ENCODE measurements at places on chromosomes 11 and 22.

DNA sequence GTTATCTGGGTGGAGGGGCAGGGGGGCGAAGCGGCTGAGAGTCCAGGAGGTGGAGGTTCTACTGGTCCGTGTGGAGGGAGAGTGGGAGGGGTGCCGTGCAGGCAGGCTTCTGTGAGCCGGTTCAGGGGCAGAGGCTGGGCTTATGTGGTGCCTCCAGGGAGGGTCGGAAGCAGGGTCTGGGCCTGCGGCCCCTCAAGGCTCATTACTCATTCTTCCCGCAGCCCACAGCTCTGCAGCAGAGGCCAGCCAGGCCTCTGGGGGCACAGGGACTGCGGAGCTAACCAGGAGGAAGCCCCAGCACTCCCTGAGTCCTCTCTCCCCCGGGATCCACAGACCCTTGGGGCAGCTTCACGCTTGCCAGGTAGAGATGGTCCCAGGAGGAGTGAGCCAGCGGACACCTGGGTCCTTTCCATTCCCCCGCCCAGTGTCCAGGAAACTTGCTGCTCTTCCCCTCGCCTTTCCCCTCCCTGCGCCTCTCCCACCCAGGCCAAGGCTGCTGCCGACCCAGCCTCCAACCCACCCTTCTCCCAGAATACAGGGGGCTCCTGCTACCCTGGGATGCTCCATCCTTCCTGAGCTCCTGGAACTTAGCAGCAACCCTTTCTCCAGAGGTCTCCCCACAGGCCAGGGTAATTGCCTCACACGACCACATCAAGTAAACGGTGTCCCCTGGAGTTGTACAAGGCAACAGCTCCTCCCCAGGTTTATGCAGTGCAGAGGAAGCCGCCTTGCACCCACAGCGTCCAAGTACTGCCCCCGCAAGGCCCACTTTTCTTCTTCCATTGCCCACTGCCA is 6.3 kb downstream of the NRXN2 start:
- DNase-seq = no peak

GRCh38 chr22:29148826-29149225 is 56.9 kb upstream of the EMID1 start:
- no peak for DNase-seq

GRCh38 chr11:99257131-99257530 is 236.4 kb downstream of the CNTN5 start:
- no peak for DNase-seq

DNA sequence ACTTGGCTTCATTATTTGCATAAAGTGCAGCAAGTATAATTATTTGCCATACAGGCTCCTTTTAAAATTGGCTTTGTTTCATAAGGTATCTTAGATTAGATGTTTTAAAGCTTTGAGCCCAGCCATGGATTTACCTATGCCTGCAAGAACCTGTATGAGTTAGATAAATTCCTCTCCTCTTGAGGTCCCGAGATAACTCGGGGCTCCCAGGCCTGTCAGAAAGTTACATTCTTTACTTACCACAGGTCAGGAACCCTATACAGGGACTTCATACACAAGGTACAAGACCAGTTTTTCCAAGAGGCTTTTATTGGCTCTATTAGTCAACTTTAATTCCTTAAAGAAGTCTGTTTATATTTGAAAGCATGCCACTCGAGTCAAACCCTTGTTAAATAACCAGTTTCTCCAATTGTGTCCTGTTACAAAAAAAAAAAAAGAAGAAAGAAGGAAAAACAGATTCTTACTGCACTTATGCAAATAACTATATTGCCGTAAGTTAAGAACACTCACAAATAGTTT is 2.3 kb upstream of the C1QTNF6 start:
- no peak for DNase-seq

DNA sequence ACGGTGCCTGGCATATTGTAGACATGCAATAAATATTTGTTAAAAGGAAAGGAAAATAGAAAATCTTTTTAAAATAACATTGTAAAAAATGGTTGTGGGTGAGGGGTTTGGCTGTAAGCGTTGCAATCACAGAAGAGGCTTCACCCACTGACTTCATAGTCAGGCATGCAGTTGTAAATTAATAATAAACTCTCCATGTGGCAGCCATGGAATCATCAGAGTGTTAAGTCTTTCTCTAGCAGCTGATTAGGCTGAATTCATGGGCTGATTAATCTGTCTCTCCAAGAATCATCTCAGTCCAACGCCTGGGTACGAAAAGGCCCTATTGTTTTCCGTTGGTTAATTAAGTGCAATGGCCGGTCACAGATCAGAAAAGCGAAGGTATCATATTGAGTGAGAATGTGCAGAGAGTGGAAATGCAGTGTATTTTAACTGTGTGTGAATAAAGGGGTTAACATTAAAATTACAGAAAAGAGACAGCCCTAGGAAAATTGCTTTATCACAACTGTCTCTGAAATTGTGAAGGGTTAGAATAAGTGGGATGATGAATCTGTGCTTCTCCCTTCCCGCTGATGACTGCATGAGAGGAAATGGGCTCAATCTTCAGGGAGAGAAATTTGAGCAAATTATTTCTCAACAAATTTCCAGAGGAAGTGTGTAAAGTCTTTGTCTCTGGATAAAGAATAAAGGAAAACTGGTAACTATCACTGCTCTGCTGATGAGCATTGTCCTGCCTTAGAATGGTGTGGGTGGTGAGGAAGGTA is 269.0 kb downstream of the FAM76B start:
- no peak for DNase-seq

GRCh38 chr11:72599325-72600117 is 74.7 kb downstream of the PDE2A start:
- no peak for DNase-seq

DNA sequence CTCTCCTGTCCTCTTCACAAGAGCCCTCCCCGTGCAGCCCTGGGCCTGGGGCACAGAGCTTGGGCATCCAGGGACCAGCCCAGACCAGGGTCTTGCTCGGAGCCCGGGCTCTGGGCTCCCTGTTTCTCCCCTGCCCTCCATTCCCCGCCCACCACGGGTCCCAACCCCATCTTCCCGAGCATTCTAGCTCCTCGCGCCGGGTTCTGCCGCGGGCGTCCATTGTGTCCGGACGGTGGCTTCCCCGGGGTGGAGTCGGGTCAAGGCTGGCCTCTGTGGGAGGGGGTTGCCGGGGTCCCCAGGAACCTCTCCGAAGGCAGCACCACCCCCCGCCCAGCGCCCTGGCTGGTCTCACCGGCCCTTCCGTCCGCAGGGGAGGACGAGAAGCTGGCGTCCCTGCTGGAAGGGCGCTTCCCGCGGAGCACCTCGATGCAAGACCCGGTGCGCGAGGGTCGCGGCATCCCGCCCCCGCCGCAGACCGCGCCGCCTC is 18.1 kb upstream of the ACR start:
- DNase-seq = no peak

DNA sequence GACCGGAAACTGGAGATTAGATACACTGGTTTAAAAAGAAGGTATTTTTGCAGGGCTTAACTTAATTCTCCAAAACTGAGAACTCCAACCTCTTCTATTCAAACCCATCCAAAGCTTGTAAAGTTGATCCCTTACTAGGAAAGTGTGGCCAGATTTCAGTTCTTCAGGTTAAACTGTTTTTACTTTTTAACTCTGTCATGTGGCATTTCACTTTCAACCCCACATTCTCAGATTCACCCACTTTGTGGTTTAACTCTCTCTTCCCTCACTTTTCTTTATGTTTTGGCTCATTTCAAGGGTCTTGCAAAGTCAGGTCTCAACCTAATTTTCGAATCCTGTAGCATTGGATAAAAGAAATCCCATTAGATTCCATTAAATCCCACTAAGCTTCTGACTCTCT is 75.4 kb downstream of the MPPED2 start:
- DNase-seq = no peak

GRCh38 chr11:34344768-34345539 is 12.9 kb downstream of the ABTB2 start:
- peak; percentile 78 for DNase-seq

- DNase-seq = no peak
Observed at GRCh38 chr11:73889019-73889418, 12.2 kb downstream of the PAAF1 start.

DNA sequence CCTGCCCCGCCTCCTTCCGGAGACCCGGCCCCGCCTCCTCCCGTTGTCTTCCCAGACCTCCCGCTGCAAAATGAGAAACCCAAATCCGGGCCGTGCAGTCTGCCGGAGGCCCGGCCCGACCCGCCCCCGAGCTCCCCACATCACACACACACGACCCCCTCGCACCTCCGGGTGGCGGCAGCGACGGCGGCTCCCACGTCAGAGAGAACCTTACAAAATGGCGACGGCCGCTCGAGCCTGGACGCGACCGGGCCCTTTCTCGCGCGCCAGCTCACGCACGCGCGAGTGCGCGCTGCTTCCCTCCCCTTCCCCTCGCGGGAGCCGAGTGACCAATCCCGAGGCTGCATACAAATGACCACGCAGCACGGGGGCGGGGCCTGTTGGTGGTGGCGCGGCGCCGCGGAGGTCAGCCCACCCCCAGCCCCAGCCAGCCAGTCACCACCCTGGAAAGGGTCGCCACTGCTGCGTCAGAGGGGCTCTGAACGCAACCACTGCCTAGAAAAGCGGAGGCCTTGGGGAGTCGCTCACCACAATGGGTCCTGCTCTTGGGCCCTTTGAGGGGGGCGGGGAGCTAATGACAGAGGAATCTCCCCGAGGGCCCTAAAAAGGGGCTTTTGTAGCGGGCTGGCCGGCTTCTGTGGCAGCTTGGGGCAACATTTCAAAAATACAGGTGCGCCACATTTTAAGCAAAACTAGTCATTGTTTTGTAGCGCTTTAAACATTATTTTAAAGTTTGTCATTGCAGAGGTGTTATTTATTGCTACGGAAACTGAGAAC is at the start of gene RBM4B:
TSS of gene RBM4B (minus strand) at position 289 of the 777 bp plus-strand sequence. CDS start 808 bp downstream, outside the sequence.
- DNase-seq = peak; percentile 97

DNA sequence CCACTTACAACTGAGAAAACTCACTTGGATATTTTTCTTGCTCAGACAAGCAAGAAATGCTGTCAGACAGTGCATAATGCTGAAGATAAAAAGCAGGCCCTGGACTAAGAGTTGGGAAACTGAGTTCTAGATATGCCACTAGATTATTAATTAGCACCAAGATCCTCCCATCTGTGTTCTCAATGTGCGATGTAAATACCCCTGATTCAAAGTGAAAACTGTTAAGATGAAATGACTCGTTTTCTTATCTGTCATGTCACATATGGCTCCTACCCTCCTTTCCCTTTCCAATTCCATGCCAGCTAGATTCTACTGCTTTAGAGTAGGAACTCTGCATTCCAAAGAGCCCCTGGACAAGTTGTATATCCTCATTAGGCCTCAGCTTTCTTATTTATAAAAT is 88.9 kb upstream of the CLNS1A start:
- DNase-seq = no peak

- DNase-seq = no peak
Observed at GRCh38 chr11:100338144-100338840, 348.8 kb upstream of the ARHGAP42 start.

DNA sequence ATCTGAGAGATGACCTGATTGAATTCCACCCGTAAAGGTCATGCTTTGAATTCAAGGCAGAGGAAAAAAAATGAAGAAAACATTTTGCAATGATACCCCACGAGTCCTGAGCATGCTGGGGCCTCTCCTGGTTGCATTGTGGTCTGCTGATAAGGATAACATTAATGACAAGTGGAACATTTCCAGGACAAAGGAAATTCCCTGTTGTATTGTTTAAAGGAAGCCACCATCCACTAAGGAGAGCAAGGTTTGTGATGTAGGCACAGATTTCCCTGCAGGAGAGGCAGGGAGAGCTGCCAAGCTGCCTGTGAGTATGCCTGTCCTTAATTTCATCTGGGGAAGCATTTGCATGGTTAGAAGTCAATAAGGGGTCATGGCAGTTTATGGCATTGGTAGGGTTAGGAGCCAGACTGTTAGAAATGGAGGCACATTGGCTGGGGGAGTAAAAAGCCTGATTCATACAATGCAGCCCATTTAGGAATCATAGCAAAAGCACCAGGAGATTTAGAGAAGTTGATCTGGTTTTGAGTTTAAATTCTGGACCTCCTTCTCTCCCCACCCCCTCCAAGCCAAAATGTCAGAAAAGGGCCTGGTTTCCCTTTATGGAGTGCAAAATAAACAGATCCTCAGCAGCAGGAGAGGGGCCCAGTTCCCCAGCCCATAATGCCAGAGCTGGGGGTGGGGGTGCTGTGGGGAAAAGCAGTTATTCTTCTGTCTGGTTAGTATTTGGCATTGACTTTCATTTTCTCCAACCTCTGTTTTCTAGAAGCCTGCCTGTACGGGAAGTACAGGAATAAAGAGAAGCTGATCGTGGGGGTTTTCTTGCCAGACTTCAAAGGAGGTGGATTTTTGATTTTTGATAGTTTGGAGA is 22.1 kb downstream of the FLI1 start:
- no peak for DNase-seq

Data from NCI-H774 (cell line).